Liver (tissue), 10 donors: ENCODE measurements at places on chromosomes 16 and 17. TPM values are rescaled to one million over a fixed set of nuclear protein-coding genes. Genes with fewer than 3 reads are reported as not detected.

DNA sequence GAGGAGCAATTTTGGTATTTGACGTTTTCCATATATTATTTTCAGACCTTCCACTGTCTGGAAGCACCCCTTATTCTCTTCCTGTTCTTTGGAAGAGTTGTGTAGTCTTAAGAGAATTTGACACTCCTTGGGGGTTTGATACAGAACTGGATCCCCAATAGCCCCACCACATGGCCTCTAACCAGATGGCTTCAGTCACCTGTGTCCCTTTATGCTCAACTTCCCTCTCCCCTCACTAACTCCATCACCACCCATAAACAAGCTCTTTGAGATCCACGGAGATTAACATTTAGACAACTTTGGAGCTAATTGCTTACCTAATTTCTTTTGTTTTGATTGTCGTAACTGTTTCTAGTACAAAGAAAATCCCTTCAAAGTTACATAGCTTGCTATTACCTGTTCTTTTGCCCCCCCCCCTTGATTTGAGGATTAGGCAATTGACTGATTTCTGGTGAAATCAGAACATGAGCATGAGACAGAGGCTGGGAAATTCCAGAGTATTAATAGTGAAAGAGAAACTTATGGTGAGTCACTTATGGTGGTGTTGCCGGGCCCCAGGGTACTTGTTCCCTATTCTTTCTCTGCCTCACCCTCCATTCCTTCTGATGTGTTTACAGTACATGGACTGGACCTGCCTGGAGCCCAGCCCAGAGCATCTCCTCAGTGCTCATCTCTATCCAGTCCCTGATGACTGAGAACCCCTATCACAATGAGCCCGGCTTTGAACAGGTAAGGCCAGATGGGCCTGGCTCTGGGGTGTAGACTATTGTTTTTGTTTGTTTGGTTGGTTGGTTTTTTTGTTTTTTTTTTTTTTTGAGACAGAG is 7.5 kb downstream of the UBE2Z start:
- peaks cover 48% of the 10 kb centered on the region for H3K36me3 ChIP-seq
- DNase-seq, result no peak
- H3K27ac ChIP-seq, result no peak overlapping the region
- H3K27me3 ChIP-seq, result no peaks in the 10 kb centered on the region

DNA sequence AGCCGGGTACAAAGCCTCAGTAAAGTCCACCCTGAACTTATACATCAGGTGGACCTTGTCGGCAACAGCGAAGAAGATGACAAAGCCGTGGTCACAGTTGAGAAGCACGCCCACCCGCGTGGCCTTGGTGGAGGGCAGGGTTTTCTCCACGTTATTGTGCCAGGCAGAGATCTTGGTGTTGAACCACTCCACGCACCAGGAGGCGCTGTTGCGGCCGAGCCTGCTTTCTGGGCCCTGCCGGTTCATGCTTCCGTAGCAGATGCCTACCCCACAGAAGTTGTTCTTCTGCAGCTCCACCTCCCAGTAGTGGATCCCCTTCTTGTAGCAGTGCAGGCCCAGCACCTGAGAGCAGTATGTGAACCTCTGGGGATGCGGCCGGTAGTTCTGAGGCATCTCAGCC is 22.1 kb downstream of the TRIM25 start:
- peaks cover 82% of the 10 kb centered on the region for H3K36me3 ChIP-seq
- H3K4me1 ChIP-seq, result no peaks in the 10 kb centered on the region
- DNase-seq, result peak; percentile 59
- no peak overlapping the region for H3K4me3 ChIP-seq
- H3K27ac ChIP-seq, result no peak overlapping the region
- no peaks in the 10 kb centered on the region for H3K27me3 ChIP-seq

DNA sequence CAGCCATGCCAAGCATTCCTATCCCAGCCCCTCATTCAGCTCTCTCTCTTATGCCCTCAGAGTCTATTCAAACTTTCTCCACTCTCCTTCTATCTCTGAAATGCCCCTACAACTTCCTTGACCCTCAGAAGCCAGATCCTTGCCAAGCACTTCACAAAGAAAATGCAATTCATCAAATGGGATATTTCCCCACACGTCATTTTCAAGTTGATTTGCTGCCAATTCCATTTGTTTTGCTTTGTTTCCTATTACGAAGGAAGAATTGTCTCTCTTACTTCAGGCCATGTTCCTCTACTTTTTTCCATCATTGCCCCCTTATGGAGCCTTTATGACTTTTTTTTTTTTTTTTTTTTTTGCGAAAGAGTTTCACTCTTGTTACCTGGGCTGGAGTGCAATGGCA is 9.2 kb upstream of the ALOX12 start:
- no peak overlapping the region for H3K4me3 ChIP-seq
- H3K27me3 ChIP-seq, result no peaks in the 10 kb centered on the region

DNA sequence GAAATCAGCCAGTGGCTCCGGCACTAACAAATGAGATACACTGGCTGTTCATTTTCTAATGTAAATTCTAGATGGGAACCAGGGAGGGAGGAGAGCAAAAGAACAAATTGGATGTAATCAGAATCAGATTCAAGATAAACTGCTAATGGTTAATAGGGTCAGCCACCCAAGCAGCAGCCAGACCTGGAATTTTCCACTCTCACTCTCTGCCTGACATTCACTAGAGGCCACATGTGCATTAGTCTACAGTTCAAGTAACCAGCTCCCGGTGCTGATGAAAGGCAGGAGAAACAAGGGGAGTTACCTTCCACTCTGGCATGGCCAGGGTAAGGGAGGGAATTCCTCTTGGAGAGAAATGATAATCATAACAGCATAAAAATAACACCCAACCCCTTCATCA is 597.7 kb downstream of the TOX3 start:
- no peak for DNase-seq
- no peaks in the 10 kb centered on the region for H3K36me3 ChIP-seq
- H3K4me3 ChIP-seq, result no peak overlapping the region
- no peaks in the 10 kb centered on the region for H3K4me1 ChIP-seq
- no peak overlapping the region for H3K27ac ChIP-seq

DNA sequence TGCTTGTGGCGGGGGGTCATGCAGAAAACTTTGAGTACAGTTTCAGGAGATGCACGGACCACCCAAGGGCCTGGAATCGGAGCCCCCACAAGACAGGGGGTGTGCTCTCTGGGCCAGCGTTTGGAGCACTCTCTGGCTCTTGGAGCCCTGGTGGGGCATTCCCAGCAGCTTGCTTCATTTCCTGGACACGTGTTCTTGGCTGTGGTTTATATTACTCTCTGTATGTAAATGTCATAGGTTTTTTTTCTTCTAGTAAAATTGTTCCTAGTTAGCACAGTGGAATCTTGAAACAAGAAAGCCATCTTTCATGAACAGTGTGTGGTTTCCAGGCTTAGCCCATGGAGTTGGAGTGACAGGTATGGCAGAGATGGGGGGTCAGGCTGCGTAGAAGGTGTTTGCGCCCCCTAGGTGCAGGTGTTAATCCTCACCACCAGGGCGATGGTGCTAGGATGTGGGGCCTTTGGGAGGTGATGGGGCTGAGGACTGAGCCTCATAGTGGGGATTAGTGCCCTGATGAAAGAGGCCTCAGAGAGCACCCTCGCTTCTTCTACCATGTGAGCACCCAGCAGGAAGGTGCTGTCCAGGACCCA is 79.8 kb downstream of the JPH3 start:
- H3K27me3 ChIP-seq, result no peaks in the 10 kb centered on the region
- H3K36me3 ChIP-seq, result no peaks in the 10 kb centered on the region
- no peak for DNase-seq

Gene TERB1
- not detected for total RNA-seq

Gene TEKT3
- total RNA-seq, result 0.08 TPM

Gene STH
- total RNA-seq, result not detected
